ENCODE measurements at places on chromosomes 16 and 17.

- DNase-seq, result no peak
These were observed 20.7 kb downstream of the SGSM2 start for GRCh38 chr17:2357931-2358434.

- DNase-seq, result no peak
These were observed at the start of gene GRB7 for GRCh38 chr17:39737760-39738567. Gene GRB7 (plus strand): TSS chr17:39737938. CDS start chr17:39742302, 4,364 bp downstream.

GRCh38 chr17:51353296-51353695, 93.0 kb downstream of the UTP18 start:
- no peak for DNase-seq

GRCh38 chr16:28834873-28835863, 11.0 kb downstream of the TUFM start:
- DNase-seq, result no peak

DNA sequence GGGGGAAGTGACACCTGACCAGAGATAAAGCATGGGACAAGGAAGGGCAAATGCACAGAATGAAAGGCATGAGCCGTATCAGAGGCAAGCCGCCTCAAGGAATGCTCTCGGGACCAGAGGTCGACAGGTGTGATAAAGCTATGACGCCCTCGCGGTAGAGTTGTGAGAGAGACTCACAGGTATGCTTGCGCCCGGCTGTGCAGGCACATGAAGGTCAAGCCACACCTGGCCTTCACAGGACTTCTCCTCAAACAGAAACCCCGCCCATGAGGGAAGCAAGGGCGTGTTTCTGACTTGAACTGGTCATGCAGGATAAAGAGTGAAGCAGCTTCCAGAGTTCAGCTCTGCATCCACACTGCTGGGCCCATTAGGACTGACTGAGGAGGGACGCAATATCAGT, 7.8 kb downstream of the NCBP3 start:
- DNase-seq, result no peak

DNA sequence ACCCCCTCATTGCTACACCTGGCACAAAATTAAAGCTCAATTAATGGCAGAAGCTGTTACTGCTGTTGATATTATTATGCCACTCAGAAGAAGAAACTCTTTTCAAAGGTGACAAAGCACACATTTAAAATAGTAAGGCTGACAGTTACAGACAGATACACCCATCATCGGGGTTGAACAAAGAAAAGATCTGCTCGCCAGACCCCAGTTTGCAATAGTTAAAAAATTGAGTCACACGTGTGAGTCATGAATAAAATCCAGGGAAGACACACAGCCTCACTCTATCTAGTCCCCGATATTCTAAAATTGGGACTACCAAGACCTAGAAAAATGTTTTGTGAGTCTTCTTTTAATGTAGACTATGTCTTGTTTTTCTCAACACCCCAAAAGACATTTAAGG, 330.0 kb upstream of the SOX9 start:
- peak; percentile 28 for DNase-seq

GRCh38 chr17:76369804-76370203, 14.6 kb upstream of the SPHK1 start:
- DNase-seq, result no peak

DNA sequence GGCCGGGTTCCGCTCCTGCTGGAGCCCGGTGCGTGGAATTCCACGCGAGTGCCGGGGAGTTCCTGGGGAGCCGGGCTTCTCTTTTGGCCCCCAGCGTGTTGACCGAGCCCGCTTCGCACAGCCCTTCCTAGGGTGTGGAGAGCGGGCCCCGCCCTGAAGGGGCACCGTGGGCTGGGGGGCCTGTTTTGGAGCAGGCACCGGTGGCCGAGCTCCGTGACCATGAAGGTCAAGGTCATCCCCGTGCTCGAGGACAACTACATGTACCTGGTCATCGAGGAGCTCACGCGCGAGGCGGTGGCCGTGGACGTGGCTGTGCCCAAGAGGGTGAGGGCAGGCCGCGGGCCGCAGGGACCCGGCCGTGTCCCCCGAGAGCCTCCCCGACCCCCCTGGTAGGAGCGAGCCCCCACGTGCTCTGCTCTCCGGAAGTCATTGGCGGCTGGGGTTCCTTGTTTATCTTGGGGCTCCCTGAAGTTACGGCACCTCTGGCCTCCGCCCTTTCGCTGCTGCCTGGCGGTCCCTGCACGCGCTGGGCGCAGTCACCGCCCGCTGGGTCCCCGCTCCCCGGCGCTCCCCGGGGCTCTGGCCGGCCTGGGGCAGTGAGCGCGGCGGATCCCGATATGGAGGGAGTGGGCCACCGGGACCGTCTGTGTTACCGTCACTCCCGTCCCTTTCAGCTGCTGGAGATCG, 528 bp downstream of the HAGHL start:
- no peak for DNase-seq

DNA sequence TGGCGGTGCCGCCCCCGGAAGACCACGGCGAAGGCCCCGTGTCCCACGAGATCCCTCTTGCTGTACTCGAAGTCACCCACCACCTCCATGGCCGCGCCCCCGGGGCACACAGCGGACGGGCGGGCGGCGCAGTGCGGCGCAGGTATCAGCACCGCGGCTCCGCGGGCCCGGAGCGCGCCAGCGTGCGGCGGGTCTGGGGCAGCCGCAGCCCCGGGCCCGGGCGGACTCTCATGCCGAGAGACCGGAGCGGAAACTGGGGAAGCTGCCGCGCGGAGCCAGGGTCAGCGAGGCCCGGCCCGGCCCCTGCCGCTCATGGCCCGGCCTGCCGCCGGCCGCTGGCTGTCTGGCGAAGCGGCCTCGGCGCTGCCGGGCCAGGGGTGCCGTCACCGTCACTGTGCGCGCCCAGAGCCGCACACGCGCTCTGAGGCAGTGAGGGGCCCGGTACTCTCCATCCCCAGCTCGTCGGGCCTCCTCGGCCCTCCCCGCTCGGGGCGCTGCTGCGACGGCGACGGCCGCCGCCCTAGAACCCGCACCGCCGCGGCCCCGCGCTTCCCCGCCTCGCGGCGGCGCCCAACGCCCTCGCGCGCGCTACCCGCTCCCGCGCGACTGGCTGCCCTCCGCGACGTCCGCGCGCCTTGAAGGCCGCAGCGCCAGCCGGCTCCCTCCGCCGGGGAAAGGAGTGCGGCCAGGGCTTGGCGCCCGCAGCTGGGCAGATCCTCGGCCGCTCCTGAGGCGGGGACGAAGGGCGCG, at the start of gene ULK2:
Gene ULK2, minus strand, starts transcription at position 608 of the 750 bp plus-strand sequence. Its CDS starts 519 bp downstream, at position 89.
- DNase-seq, result peak; percentile 72

DNA sequence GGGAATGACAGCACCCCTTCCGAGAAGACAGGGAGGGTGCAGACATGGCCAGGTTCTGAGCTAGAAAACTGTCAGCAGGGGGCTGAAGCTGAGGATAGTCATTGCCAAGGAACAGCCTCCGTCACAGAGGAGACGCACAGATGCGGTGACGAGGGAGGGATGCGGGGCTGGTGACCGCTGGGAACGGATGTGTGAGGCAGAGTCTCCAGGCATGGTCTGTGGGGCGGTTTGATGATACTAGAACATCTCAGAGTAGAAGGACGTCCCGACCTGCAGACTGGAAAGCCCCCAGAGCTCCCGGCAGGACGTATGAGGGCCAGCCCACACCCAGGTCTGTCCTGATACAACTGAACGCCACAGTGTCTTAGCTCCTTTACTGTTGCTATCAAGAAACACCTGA, 1.8 kb upstream of the CSNK1D start:
- DNase-seq, result no peak

- DNase-seq, result no peak
These were observed 4.4 kb downstream of the CBX4 start for GRCh38 chr17:79834565-79835469.

DNA sequence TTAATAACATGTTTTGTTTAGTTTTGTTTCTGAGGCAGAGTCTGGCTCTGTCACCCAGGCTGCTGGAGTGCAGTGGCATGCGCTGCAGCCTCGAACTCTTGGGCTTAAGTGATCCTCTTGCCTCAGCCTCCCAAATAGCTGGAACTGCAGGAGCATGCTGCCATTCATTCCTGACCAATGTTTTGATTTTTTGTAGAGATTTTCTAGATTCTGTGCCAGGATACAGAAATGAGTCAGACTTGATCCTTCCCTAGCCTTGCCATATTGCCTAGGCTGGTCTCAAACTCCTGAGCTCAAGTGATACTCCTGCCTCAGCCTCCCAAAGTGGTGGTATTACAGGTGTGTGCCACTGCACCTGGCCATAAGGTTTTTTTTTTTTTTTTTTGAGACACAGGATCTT, 17.7 kb downstream of the TAOK1 start:
- no peak for DNase-seq
